ENCODE measurements at places on chromosomes 7 and 10. TPM values are rescaled to one million over a fixed set of nuclear protein-coding genes. Genes with fewer than 3 reads are reported as not detected.
A peak's percentile ranks its signal among the peaks of the same experiment; 100 is the strongest.

GRCh38 chr10:83925133-83925532, 214.2 kb upstream of the GHITM start:
- DNase-seq: no peak

- no peak for DNase-seq
These were observed 2.7 kb upstream of the HTRA1 start for GRCh38 chr10:122458693-122459092.

GRCh38 chr7:1956141-1956540, 276.6 kb downstream of the MAD1L1 start:
- no peak for DNase-seq

- no peak for DNase-seq
These were observed 240.0 kb upstream of the NFE2L3 start for GRCh38 chr7:25911738-25912607.

The PLPP4 gene
- total RNA-seq: not detected

The EVX1 gene
- total RNA-seq: not detected

DNA sequence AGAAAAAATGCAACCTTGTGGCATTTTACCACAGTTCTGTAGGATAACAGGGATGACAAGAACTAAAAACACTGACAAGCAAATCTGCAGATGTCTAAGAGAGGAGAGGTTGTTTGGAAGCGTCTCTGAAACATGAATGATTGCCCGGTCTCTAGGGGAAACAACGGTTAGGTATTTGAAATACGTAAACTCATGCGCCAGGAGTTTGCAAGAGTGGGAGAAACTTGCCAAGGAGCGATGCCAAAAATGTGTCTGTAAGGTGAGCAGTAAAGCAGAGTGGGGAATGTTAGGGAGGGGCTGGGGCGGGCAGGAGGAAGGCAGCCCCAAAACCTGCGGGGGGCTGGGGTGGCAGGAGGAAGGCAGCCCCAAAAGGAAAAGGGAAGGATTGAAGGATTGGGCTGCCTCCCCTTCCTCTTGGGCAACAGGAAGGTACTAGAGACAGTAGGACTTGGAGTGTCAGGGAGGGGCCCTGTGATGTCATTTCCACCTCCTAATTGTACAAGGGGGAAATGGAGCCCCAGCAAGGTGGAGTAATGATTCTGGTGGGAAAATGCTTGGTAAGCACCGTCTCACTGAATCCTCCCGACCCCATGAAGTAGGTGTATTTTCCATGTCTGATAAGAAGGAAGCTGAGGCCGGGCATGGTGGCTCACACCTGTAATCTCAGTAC, 33.2 kb upstream of the PLEKHA1 start:
- no peak for DNase-seq

The GJD4 gene
- total RNA-seq: not detected

- DNase-seq: no peak
These were observed 271.0 kb downstream of the MAD1L1 start for GRCh38 chr7:1961701-1962276.

The PTPRZ1 gene
- 5.8 TPM for total RNA-seq

DNA sequence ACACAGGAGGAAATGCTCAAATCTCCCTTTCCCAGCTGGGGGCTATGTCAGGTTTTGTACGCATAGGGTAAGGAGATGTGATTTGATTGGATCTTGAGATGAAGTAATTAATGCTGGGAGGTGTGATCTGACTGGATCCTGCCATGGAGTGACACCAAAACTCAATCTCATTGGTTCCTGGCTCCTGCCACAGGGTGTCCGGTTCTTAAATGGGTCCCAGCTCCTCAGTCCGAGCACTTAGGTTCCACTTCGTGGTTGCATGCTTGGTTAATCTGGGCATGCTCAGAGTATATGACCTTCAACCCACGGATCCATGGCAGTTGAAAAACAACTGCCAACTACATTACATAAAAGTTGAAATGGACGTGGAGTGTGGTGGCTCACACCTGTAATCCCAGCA, 3.1 kb upstream of the ZNF12 start:
- DNase-seq: no peak

DNA sequence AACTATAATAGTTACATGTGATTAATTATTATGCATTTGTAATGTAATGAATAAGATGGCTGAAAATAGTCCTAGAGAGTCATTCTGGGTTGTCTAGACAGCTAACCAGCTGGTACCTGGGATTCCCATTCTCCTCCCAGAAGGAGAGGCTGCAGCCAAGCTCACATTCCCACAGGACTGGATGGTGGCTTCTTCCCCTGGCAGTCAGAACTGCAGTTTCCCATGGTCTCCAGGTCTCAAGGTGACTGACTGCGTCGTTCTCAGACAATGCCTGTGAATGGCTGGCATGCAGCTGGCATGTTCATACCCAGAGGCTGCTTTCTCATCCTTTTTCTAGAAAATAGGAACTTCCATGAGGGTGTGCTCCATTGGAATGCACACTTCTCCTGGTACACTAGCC, 21.3 kb downstream of the TAS2R16 start:
- no peak for DNase-seq

- DNase-seq: peak; percentile 45
These were observed 9.7 kb upstream of the ZFAND2A start for GRCh38 chr7:1169409-1170368.

DNA sequence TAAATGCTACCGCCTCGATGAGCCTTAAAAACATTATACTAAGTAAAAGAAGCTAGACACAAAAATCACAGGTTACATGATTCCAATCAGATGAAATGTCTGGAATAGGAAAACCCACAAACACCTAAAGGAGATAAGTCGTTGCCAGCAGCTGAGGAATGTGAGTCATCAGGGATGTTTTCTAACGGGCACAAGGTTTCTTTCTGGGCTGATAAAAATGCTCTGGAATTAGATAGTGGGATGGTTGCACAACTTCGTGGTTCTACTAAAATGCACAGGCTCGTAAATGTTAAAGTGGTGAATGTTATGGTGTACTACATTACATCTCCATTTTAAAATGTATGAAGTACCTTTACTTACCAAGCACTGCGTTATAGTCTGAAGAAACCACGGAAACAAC, 9.7 kb downstream of the ABLIM1 start:
- no peak for DNase-seq

DNA sequence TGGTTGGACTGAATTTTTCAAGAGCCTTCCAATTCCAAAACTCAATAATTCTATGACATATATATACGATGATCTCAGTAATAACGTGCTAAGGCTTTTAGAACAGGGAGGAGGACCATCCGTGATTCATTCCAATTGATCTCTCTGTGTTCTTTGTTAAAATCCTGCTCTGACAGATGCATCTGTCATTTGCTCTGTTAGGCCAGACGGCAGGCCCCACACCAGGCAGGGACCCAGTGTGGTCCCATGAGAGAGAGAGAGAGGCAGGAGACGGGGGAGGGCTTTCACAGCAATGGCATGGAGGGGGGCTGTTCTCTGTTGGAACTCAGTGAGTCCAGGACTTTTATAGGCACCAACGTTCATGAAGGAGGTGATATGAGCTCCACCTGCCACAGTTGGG, 160.0 kb upstream of the INSYN2A start:
- no peak for DNase-seq

The SLC13A4 gene
- not detected for total RNA-seq

DNA sequence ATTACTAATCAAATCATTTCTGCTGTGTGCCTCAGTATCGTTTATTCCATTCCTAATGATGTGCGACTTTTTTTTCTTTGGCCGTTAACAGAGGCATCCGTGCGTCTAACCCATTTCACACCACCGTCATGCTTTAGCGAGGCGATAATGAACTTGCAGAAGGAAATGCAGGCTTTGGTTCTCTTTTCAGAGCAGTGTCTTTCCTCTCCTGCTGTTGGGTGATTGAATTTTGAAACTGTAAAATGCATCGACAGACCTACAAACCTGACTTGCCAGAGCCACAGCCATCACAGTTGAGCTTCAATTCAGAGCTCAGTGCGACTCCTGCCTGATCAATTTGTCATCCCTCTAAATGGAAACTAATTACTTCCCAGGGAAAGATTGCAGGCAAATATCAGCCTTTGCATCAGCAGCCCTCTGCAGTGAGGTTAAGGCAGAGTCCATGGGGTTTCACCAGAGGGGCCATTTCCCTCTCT, 486.0 kb upstream of the GALNT17 start:
- no peak for DNase-seq

The CDHR1 gene
- total RNA-seq: not detected

The MRC1 gene
- total RNA-seq: not detected

The TMEM176A gene
- total RNA-seq: 6.1 TPM

DNA sequence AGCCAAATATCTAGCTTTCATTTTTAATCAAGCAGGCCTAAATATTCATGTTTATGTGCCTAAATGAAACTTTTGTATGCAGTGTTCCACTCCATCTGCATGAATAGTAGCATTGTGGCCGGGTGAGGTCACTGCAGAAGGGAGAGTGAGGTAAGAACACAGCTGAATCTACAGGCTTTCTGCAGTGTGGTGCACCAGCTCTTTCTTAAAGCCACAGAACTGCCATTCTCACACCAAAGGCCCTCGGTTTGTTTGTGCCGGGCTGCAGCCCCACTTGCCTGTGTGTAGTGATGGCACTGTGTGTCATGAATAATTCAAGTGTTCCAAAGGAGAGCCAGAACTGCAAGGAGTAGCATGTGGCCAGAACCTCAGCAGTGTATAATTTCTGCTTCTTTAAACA, 204.1 kb downstream of the TRIL start:
- DNase-seq: peak; percentile 24

DNA sequence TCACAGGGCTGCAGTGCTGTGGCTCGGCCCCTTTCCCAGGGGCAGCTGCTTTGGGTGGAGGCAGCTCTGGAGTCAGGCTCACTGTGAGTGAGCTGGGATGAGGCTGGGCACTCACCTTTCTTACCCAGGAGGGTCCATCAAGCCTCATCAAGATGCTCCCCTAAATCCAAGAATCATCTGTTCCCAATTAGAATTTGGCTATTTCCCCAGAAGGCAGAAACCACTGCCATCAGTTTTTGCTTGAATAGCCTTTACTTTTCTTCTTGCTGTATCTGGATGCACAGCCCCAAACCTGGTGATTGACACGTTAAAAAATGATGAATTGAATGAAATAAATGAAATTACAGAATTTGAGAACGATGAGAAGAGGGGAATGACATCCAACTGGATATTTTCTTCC, 74.3 kb upstream of the LYZL1 start:
- DNase-seq: no peak
